ENCODE measurements at places on chromosomes 2 and 18. TPM values are rescaled to one million over a fixed set of nuclear protein-coding genes. Genes with fewer than 3 reads are reported as not detected.
A peak's percentile ranks its signal among the peaks of the same experiment; 100 is the strongest.

DNA sequence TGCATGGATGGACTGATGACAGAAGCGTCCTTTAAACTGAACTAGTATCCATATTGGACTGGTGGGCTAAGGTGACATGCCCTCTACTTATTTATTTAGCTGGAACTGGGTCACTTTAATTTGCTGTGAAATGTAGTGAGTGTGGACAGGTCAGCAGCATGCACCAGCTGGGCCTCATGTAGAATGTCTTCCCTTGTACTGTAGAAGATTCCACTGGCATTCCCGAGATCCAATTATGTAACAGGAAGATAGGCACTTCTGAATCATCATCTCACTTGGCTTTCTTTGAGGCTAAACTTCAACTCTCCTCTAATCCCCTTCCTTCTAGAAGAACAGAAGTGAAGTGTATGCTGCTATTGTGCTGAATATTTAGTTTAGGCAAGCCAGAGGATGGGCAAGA, 296.2 kb downstream of the SLC8A1 start:
- no peak for DNase-seq

DNA sequence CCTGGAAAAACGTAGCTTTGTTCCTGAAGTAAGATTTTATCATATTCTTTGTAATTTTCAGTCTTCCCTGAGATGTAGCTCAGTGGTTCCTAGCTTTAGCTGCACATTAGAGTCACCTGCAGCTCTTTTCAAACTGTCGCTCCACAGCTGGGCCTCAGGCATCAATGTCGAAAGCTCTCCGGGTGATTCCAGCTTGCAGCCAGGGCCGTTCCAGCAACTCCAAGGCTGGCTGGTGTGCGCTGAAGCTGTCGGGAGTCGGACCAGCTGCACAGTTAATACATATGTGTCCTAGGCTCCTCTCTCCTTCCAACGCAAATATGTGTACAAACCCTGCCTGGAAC, 609 bp upstream of the ZNF2 start:
- no peak for DNase-seq

GRCh38 chr2:238927746-238928519, 80.0 kb downstream of the TWIST2 start:
- DNase-seq, result no peak

DNA sequence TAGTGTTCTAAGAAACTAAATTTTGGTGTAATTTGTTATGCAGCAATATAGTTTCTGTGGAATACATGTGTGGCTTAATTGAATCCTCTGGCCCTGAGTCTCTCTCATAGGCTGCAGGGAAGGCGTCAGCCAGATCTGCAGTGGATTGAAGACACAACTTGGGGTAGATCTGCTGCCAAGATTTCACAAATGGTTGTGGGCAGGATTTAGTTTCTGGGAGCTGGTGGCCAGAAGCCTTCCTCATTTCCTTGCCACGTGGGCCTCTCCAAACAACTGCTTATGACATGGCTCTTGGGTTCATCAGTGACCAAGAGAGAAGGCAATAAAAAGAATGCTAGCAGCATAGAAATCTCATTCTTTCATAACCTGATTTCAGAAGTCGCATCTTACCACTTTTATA, 28.2 kb downstream of the CCDC102B start:
- no peak for DNase-seq

- peak; percentile 52 for DNase-seq
Observed at GRCh38 chr2:170218931-170219330, 41.0 kb downstream of the MYO3B start.

DNA sequence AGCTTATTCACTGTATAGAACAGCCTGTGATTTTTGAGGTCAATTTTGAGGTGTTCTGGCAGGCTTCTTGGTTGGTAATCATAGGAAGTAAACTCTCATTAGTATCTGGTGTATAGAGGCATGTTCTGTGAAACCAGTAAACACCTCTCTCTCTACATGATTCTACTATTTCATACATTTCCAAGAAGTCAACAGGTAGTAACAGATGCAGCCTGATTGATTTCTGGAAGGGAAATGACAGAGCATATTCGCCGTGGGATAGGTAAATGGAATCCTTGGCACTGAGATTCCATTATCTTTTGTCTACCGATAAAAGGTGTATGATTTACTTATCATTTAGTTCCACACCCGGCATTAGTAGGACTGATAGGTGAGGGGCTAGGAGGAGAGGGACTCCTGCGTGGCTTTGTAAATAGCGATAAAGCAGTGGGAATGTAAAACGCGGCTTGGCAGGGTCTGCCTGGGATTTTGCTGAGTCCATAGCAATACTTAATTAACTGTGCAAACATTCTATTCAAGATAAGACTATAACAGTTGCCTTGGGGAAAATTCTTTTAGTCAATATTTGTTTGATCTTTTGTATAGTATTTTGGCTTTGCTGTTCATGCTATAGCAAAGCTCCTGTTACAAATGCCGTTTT, 32.3 kb downstream of the LYPD6B start:
- peak; percentile 74 for DNase-seq

GRCh38 chr2:30656079-30656478, 151.2 kb downstream of the CAPN13 start:
- no peak for DNase-seq

GRCh38 chr2:26970928-26971627, 641 bp downstream of the MAPRE3 start:
- DNase-seq, result peak; percentile 69

- no peak for DNase-seq
Observed at GRCh38 chr18:57269756-57270155, 82.6 kb upstream of the ST8SIA3 start.

DNA sequence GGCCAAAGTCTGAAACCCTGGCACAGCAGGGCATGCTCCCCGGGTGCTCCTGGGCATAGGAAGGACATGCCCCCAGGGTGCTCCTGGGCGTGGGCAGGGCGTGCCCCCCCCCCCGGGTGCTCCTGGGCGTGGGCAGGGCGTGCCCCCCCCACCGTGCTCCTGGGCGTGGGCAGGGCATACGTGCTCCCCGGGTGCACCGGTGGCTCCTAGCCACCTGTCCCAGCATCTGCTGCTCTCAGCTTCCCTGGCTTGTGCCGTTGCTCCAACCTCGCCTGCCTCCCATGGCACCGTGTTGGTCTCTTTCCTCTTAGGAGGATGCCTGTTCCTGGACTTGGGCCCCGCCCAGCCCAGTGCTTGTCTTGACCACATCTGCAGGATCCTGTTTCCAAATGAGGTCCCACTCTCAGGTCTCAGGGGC, 95.6 kb upstream of the CTDP1 start:
- no peak for DNase-seq

- DNase-seq, result no peak
Observed at GRCh38 chr2:42928161-42928691, 135.8 kb upstream of the HAAO start.

GRCh38 chr2:30300456-30301221, 69.3 kb downstream of the LBH start:
- no peak for DNase-seq

DNA sequence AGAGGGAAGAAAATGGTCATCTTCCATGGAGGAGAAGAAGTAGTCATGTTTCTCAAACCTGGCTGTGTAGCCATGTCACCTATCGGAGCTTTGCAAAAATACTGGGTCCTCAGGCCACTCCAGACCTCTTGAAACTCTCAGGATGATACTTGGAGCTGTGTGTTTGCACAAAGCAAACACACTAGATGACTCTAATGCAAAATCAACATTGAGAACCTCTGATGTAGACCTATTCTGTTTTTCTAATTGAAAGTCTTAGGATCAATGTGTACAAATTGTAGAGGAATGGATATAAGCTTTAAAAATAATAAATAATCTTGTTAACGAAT, 444.3 kb downstream of the RND3 start:
- no peak for DNase-seq

DNA sequence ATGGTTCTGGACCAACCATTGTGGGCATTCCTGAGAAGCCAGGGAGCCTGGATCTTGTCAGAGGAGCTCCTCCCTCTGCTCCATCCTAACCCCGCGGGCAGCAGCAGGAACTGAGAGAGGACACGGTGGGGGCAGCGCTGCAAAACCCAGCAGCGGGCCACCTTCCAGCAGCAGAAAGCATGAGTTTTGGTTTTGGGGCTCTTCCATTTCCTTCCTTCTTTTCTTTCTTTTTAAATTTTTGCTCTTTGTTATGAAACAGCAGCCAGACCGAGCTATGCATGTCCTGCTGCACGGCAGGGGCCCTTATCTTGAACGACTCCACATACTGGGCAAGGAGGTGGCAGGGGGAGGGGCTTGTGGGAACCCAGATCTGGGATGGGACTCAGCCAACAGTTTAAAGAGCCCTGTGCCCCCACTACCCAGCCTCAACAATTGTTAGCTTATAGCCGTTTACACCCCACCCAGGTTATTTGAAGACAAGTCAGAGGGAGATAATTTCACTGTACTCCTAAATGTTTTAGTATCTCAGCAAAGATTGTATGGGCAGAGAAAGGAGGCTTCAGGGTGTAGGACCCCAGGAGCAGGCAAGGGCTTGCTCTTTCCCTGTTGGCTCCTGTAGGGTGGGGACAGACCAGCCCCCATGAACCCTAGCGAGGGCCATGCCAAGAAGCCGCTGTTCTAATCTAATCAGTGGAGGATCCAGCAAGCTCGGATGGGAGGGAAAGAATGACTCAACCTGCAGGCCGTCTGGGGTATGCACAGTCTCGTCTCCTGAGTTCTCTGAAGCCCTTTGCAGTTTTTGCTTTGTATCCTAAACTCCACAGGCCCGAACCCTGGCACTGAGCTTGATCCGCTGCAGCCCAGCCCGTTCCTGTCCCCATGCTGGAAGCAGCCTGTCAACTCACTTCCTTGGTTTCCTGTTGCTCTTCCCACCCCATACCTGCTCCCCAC, 75.3 kb downstream of the LRRFIP1 start:
- DNase-seq, result no peak

DNA sequence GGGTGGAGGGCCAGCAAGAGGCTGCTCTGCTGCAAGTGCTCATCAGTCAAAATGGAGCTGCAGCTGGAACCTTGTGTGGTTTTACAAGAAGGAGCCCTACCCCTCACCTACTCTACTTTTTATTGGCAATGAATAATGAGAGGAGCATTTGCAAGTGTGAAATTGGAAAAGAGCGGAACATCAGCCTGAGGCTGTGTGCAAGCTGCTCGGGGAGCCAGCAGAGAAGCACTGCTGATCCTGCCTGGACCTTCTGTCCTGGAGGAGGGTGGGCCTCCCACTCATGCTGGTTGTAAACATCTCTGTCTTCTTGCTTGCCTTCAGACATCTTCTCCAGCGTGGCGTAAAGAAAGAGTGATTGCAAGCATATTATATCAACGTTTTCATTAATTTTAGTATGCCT, 256.2 kb downstream of the DLGAP1 start:
- no peak for DNase-seq

- DNase-seq, result no peak
Observed at GRCh38 chr2:231280846-231281245, 82.4 kb downstream of the ARMC9 start.

DNA sequence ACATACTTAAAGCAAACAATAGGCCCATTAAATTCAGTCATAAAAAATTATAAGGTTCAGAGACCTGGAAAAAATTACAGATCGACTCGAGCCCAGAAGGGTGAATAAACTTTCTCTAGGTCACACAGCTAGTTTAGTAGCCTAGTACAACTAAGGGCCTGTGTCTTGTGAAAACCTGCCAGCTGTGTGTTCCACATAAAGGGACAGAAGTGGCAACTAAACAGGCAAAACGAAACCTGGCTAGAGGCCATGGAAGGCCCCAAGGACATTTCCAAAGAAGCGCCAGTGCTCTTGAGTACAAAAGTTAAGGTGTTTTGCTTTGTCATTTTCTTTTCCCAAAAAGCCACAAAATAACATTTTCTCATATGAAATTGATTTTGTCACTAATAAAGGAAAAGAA, 164.9 kb downstream of the L3MBTL4 start:
- DNase-seq, result no peak

DNA sequence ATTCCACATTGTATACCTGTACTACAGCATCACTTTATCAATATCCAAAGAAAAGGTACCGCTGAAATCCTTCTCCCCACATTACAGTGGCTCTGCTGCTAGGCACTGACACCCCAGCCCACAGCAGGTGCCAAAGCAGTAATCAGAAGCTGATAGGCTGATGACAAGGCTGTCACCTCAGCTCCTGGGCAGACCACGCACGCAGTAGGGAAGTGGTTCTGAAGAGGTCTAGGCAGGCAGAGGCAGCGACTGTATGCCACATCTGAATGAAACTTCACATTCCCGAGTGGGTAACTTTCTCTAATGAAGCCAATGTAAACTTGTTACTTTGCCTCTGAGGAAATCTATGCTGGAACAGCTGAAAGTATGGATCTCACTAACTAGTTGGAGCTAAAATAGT, 113.0 kb downstream of the MEP1B start:
- no peak for DNase-seq

- no peak for DNase-seq
Observed at GRCh38 chr18:76983613-76984051, 149.0 kb downstream of the MBP start.

- DNase-seq, result no peak
Observed at GRCh38 chr2:176725873-176726645, 456.8 kb downstream of the MTX2 start.

GRCh38 chr2:207157731-207158130, 8.0 kb downstream of the KLF7 start:
- DNase-seq, result no peak

GRCh38 chr2:164655750-164656149, 34.5 kb upstream of the GRB14 start:
- DNase-seq, result no peak

DNA sequence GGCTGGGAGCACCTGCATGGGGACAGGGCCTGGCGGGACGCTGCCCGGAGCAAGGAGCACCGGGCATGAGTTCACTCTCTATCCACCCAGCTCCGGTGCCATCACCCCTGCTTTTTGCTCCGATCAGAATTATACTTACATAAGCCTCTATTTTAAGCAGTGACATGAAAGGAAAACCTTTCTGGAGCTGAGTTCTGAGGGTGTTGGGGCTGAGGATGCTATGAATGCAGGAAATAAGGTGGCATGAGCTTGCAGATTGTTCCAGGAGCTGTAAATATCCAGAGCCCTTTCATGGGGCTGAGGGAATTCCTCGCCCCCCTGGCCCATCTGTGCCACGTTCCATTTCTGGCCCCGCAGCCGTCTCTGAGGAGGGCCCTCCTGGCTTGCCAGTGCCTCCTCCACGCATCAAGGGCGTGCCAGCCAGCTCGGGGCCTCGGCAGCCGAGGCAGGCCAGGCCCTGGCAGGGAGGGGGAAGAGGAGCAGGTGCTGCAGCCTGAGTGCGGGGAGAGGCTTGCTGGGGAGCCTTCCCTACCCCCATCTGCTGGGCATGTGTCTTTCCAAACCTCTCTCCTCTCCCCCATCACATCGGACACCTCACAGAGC, 91.7 kb upstream of the MCFD2 start:
- peak; percentile 89 for DNase-seq

GRCh38 chr2:198417836-198418235, 613.4 kb downstream of the PLCL1 start:
- no peak for DNase-seq

GRCh38 chr2:144886862-144887261, 366.9 kb upstream of the ZEB2 start:
- peak; percentile 18 for DNase-seq

GRCh38 chr2:232843834-232844233, 26.2 kb upstream of the SNORC start:
- DNase-seq, result no peak

Gene IL36A
- total RNA-seq, result not detected

Gene C18orf54
- 7.9 TPM for total RNA-seq

Gene GALR1
- not detected for total RNA-seq

Gene PDCD1
- 0.62 TPM for total RNA-seq

Gene OLA1
- 250 TPM for total RNA-seq

Gene PLCL1
- total RNA-seq, result not detected

Gene NT5DC4
- not detected for total RNA-seq

Gene C2orf72
- total RNA-seq, result 27.9 TPM

Gene SLC39A10
- total RNA-seq, result 20.1 TPM

Gene TBR1
- total RNA-seq, result not detected

Gene CERKL
- total RNA-seq, result not detected

Gene ELMOD3
- 11.0 TPM for total RNA-seq

Gene TRIM43
- 6.3 TPM for total RNA-seq

Gene FOXI3
- total RNA-seq, result not detected

Gene ANO7
- 1.1 TPM for total RNA-seq

Gene RAMP1
- total RNA-seq, result not detected

Gene MRO
- not detected for total RNA-seq
